Spleen (tissue), 13 donors: ENCODE measurements at places on chromosomes 6 and 20. TPM values are rescaled to one million over a fixed set of nuclear protein-coding genes. Genes with fewer than 3 reads are reported as not detected.

DNA sequence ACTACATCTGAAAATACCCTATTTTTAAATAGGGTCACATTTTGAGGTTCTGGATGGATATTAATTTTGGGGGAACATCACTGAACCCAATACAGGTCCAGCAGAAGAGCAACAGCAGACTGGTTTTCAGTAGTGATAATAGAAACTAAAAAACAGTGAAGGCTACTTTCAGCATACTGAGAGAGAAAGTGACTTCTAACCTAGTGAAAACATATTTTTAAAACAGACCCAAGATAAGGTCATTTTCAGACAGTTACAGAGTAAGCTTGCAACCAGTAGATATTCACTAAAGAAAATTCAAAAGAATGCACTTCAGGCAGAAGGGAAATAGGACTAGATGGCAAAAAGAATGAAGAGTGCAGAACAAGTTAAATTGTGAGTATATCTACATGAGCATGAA lies 42.0 kb upstream of the TMEM244 start:
- H3K27me3 ChIP-seq, result no peaks in the 10 kb centered on the region
- DNase-seq, result no peak
- H3K36me3 ChIP-seq, result no peaks in the 10 kb centered on the region
- H3K4me1 ChIP-seq, result no peaks in the 10 kb centered on the region
- no peak overlapping the region for H3K27ac ChIP-seq

DNA sequence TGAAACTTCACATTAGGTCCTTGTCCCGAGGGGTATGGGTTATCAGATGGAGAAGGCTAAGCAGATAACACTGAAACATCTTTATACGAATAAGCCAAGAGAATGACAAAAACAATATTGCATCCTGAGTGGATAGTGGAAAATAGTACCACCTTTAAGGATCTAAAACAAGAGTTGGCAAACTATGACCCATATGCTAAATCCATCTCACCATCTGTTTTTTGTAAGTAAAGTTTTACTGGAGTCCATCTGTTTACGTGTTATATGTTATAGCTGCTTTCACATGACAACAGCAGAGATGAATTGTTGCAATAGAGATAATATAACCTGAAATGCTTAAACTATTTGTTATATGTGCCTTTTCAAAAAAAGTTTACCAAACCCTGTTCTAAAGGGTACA lies 76.1 kb upstream of the TRDN start:
- H3K27ac ChIP-seq, result no peak overlapping the region
- no peak overlapping the region for H3K4me3 ChIP-seq
- H3K4me1 ChIP-seq, result no peaks in the 10 kb centered on the region
- DNase-seq, result no peak
- no peaks in the 10 kb centered on the region for H3K36me3 ChIP-seq
- H3K27me3 ChIP-seq, result no peaks in the 10 kb centered on the region

DNA sequence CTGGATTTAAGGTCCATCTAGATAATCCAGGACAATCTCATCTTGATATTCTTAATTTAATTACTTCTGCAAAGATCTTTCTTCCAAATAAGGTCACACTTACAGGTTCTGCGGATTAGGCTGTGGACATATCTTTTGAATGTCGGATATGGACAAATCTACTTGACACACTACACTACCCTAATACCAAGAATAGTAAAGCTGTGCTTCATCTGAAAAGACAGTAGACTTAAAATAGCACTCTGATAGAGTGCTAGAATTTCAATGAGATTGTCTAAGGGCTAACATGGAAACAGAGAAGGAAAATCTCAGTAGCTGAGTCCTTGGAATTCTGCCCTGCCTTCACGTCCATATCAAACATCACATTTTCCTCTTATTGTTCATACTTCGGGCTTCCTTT lies 1238.0 kb downstream of the EPHA7 start:
- no peak for DNase-seq
- no peaks in the 10 kb centered on the region for H3K36me3 ChIP-seq
- no peaks in the 10 kb centered on the region for H3K27me3 ChIP-seq
- no peak overlapping the region for H3K27ac ChIP-seq
- no peak overlapping the region for H3K4me3 ChIP-seq

DNA sequence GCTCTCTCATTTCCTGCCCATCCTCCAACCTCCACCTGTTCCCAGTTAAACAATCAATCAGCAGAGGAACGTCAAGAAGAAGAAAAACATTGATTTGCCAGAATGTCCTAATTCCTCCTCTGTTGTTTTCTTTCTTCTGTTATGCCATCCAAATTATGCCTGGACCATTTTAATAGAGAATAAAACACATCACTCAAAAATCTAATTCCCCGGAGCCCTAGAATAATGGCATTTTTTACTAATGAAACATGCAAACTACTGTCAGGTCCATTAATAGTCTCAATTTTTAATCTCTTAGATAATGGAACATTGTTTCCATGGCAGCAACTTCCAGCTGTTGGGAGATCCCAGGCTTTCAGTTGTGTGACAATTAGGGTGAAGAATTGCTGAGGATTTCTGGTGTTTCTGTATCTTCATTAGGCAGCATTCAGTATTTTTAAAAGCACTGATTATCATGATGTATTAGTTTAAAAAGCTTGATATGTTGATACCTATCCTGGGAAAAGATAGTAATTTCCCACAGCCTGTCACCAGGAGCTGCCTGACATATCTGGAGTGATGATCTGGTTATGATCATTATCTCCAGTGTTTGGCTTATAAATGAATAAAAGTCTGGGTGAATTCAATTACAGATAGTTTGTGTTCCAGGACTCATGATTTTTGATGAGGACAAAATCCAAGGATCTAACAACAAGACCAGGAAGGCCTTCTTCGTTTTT lies 209.8 kb downstream of the TPBG start:
- H3K27ac ChIP-seq, result no peak overlapping the region
- H3K27me3 ChIP-seq, result no peaks in the 10 kb centered on the region
- no peak overlapping the region for H3K4me3 ChIP-seq
- H3K4me1 ChIP-seq, result no peaks in the 10 kb centered on the region
- H3K36me3 ChIP-seq, result no peaks in the 10 kb centered on the region

- H3K4me3 ChIP-seq, result no peak overlapping the region
- H3K27ac ChIP-seq, result no peak overlapping the region
- peaks cover 81% of the 10 kb centered on the region for H3K36me3 ChIP-seq
- H3K27me3 ChIP-seq, result no peaks in the 10 kb centered on the region
- H3K4me1 ChIP-seq, result peaks cover 40% of the 10 kb centered on the region
These were observed 4.3 kb downstream of the SNHG17 start for GRCh38 chr20:38430679-38431325.

- no peak overlapping the region for H3K27ac ChIP-seq
- no peaks in the 10 kb centered on the region for H3K27me3 ChIP-seq
- no peaks in the 10 kb centered on the region for H3K4me1 ChIP-seq
- no peak for DNase-seq
- H3K4me3 ChIP-seq, result no peak overlapping the region
These were observed 18.5 kb upstream of the ISM1 start for GRCh38 chr20:13202565-13202964.

TNF gene
- polyA plus RNA-seq, result 13.3 TPM

GTSF1L gene
- polyA plus RNA-seq, result 1.7 TPM

TMC2 gene
- 0.07 TPM for polyA plus RNA-seq
